ENCODE measurements at places on chromosomes 3 and 15.

DNA sequence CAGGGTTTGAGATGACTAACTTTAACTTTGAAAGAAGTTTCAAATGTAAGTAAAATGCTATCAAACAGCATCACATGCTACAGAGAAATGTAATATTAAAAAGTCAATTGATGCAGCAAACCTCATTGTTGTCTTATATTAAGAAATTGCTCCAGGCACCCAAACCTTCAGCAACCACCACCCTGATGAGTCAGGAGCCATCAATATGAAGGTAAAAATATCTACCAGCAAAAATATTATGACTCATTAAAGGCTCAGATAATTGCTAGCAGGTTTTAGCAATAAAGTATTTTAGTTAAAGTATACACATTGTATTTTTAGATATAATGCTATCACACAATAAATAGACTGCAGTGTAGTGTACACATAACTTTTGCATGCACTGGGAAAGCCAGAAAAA, 746.3 kb downstream of the ZPLD1 start:
- no peak for DNase-seq

- no peak for DNase-seq
These were observed 15.6 kb downstream of the SNAP23 start for GRCh38 chr15:42511007-42511391.

GRCh38 chr3:67617518-67617917, 36.9 kb downstream of the SUCLG2 start:
- DNase-seq, result no peak

DNA sequence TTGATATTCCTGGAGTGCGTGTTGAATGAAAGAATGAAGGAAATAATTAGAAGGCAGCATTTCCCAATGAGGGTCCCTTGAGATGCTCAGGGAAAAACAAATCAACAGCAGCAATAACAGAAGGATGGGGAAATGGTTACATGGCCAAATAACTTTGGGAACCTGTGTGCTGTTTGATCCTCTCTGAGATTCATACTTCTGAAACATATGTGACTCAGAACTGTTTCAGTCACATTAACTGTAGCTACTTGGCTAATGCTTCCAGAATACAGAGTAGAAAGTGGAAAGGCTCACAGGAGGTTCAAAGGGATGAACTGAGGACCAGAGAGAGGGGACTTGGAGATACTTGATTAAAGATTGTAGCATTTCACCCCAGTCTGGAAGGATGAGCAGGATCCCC, 258.2 kb downstream of the SLCO3A1 start:
- no peak for DNase-seq

DNA sequence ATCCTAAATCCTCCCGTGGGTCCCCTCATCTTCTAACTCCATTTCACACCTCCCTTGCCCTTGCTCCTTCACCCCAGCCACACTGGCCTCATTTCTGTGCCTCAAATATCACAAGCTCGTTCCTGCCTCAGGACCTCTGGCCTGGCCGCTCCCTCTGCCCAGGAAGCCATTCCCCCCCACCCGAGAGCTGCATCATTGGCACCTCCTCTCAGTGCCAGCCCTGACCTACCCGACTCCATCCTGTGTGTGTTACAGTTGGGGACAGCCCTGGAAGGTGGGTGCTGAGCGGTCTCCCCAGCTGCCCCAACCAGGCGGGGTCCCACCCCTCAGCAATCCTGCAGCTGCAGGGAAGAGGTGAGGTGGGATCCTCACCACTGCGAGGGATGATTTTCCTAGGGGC, 14.5 kb downstream of the PLXND1 start:
- DNase-seq, result no peak

DNA sequence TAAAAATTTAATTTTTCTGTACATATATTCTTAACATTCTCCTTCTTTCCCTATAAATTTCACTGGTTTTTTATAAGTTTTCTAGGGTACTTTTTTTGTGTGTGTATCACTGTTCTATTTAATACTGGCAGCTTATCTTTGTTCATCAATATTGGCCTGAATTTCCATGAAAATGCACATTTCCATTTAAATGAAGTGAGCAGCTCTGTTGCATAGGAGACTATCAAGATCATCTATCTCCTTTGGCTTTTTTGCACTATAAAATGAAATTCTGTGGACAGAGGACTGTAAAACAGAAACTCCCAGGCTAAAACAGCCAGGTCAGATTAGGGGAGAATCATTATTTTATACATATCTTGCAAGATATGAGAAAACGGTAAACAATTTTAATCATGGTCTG, 277.0 kb upstream of the ARL6 start:
- DNase-seq, result no peak

DNA sequence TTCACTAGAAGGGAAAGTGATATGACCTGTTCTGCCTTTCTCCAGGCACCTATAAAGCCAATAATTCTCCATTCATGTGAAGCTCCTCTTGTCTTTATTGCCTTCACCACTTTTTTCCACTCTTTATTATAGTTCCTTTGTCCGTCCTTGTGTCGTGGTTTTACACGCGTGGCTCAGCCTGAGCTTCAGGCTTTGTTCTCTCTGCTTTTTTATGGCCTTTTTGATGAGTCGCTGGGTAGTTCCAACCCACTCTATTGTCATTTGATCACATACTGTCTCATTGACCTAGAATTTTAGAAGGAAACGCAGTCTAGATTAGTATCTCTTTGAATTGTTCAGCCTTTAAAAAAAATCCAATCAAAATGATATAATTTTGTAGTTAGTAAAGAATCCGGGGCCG, 403.2 kb downstream of the PTPRG start:
- DNase-seq, result no peak
